Breast epithelium (tissue), 4 donors: ENCODE measurements at places on chromosomes 4 and X. TPM values are rescaled to one million over a fixed set of nuclear protein-coding genes. Genes with fewer than 3 reads are reported as not detected.

GRCh38 chrX:110759785-110760184, 35.8 kb downstream of the CHRDL1 start:
- no peak for DNase-seq

GRCh38 chrX:30863974-30864373, 25.1 kb downstream of the TAB3 start:
- no peak for DNase-seq

DNA sequence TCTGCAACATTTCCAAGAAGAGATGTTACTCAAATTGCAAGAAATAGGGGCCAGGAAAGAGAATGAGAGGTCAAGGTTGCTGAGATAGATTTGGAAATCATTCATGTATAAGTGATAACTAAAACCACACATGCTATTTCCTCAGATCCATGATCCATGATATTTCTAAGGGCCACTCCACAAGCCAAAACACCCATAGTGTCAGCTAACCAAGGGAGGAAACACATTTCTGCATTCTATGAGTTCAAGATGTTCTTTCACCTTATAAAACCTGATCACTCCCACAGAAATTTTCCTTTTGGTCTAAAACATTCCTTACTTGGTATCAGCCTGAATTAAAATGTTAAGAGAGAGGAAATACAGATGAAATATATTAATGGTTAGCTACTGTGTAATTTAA, 47.2 kb downstream of the TBCK start:
- no peak for DNase-seq

FGFRL1 gene
- total RNA-seq, result 22.9 TPM

DNA sequence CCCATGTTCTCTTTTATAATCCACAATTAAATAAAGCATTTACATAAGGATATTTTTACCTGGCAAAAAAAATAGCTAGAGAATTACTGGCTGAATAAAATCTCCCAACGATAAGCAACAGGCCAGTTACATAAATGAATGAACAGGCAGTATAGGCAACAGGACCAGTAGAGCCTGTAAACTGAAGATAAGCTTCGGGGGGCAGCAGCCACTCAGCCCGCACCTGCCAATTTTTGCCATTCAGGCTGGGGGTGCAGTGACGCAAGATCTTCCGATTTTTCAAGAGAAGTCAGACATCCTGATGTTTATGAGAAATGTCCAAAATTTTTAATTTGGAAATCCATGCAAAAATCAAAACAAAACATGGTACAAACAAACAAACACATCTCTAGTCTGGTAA, 49.0 kb upstream of the CDKN2AIP start:
- DNase-seq, result no peak

DNA sequence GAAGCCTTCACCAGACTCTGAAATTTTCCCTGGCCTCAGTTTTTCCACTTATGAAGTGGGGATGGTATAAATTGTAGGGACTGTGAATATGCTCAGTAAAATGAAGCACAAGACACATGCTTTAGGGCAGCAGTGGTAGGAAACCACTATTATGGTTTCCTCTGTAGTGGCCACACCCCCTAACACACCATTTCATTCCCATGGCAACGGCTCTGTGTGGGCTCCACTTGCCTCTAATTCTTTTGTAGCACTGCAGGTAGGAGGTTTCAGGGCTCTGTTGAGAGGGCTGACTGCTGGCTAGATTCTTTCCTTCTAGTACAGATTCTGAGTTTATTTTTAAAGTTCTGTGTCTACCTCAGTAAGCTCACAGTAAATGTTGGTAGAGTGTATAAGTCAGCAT, 3.5 kb upstream of the VMA21 start:
- DNase-seq, result no peak

BMX gene
- total RNA-seq, result 3.9 TPM

DNA sequence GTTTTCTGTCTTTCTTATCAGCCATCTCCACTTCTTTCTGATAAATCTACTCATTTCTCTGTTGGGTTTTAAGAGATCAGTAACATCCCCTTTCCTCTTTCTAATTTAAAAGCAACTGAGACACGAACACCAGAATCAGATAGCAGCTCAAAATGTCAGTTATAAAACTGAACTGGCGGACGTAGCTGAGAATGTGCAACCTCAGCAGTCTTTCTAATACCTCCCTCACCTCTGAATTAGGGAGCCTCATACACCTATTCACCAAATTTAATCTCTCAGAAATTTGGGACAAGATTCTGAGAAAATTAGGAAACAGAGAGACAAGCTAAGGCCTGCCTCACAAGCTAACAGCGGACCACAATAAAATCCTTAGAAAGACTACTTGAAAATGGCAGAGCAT, 52.0 kb upstream of the ACSL4 start:
- no peak for DNase-seq

GRCh38 chr4:86846921-86847320, 2.3 kb downstream of the SLC10A6 start:
- no peak for DNase-seq

AGTR2 gene
- not detected for total RNA-seq

CTAG2 gene
- not detected for total RNA-seq
